ENCODE measurements at places on chromosomes 1 and 21. TPM values are rescaled to one million over a fixed set of nuclear protein-coding genes. Genes with fewer than 3 reads are reported as not detected.

Gene SLAMF1
- total RNA-seq: 1.6 TPM

Gene CDC42BPA
- total RNA-seq: 41.5 TPM

Gene TLR5
- total RNA-seq: 7.0 TPM

Gene IVL
- total RNA-seq: not detected

DNA sequence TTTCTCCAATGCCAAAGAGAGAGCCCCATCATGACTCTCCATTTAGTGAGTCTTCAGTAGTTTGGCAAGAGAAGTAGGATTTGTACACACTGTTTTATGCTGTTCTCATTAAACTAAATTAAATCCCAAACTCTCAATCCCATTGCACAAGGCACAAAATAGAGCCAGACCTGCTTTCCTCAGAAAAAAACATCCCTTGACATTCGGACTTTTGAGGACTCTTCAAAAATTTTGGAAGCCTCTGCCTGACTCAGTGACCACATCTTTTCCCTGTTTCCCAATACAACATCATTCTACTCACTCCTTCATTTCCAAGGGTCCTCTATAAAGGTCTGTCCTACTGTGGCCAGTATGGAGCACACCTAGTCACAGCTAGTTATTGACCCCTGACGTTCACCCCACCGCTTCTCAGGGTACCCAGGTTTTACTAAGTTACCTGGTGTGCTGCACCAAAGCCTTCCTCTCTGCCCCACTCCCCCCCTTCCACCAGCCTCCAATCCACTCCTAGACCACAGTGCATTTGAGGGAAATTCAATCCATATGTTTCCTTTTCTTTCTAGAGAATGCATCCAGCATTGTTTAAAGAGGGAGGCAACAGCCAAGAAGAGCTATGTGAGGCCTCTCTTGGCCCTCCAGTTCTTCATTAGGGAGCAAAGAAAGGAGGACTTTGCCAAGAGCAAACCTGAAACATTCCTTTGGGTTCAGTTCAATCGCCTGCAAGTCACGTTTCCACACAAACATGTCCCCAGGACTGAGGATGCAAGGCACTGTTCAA lies 428.7 kb downstream of the PLPP3 start:
- DNase-seq: no peak

DNA sequence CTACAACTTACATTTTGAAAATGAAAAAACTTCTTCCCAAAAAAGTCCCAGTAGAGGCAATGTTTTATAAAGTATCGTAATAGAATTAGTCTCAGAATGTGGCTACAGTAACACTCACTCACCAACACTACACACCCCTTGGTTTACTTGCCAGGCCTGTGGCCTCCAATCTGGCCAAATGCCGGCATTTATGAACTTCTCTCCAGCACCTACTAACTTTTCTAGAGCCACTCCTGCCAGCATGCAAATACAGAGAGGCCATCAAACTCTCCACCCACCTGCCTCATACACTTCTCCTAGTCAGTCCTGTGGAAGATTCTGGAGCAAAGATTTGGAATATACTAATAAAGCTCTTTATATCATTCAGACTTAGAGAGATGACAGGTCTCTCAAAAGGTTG lies 32.3 kb downstream of the STPG1 start:
- no peak for DNase-seq

DNA sequence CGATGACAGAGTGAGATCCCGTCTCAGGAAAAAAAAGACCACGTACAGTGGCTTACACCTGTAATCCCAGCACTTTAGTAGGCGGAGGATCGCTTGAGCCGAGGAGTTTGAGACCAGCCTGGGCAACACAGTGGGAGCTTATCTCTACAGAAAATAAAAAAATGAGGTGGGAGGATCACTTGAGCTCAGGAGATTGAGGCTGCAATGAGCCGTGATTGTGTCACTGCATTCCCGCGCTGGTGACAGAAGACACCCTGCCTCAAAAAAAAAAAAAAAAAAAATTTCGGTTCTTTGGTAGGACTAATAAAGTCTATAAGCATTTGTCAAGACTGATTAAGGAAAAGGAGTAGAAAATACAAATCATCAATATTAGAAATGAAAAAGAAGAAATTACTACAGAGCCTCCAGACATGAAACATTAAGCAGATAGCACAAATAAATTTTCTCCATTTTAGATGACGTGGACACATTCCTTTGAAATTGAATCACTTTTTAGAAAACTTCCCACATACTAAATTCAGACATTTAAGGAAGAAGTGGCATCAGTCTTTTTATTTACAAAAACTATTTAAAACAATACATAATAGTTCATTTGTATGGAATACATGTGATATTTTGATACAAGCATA lies 30.4 kb downstream of the MORC3 start:
- no peak for DNase-seq

DNA sequence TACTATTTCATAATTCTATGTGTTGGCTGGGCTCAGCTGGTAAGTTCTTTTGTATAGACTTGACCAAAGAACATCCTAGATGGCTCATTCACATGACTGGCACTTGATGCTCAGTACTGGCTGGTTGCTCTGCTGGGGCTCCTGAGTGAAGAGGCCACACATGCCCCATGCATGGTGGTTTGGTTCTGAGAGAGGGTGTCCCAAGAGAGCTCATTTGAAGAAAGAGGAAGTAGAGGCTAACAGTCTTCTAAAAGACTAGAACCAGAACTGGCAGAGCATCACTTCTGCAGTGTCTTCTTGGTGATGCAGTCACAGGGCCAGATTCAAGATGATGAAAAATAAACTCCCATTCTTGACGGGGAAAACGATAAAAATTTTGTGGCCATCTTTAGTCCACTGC lies 5.2 kb upstream of the BACH1 start:
- no peak for DNase-seq

- no peak for DNase-seq
Measured at GRCh38 chr21:41881051-41881450, 1.9 kb upstream of the PRDM15 start.

- no peak for DNase-seq
Measured at GRCh38 chr1:214586621-214587020, 16.4 kb upstream of the CENPF start.

DNA sequence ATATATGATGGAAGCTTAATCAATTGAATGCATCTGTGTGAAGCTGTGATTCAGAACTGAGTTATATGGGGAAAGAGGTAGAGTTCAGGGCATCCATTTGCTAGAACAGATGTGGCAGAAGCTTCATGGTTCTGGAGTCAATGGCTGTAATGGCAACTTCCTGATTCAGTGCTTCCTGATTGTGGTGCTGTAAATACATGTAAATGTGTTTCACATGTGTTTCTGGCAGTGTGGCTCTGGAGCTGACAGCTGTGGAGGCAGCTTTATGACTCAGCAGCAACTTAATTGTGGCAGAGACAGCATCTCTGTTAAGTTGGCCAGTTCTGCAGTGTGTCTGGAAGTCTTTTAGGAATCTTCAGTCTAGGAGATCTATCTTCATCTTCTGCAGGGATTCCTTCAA lies 226.6 kb upstream of the ZRANB2 start:
- no peak for DNase-seq

- DNase-seq: no peak
Measured at GRCh38 chr1:81428998-81429397, 371.7 kb upstream of the ADGRL2 start.

GRCh38 chr1:16038620-16038912 lies 5.0 kb upstream of the CLCNKB start:
- DNase-seq: no peak

DNA sequence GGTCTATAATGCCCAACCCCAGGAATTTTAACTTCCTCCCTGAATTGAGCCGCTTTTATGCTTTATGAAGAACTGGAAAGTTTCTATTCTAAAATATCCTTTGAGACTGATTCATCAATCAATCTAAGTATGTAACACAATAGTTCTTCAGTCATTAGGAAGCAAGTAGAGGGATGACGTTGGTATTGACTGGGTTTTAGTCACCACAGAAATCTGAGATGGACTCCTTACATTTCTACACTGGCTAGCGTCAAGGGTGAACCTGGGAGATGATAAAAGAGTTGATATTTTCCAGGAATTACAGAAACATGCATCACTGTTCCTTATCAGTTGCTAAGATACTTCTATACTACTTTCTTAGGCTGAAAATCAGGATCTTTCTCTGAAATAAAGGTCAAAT lies 308.0 kb downstream of the HMCN1 start:
- no peak for DNase-seq

- DNase-seq: no peak
Measured at GRCh38 chr1:18010408-18010807, 97.2 kb upstream of the IGSF21 start.

GRCh38 chr21:35428489-35428888 lies 379.4 kb upstream of the RUNX1 start:
- no peak for DNase-seq

GRCh38 chr1:93979718-93980319 lies 70.6 kb upstream of the GCLM start:
- DNase-seq: no peak

DNA sequence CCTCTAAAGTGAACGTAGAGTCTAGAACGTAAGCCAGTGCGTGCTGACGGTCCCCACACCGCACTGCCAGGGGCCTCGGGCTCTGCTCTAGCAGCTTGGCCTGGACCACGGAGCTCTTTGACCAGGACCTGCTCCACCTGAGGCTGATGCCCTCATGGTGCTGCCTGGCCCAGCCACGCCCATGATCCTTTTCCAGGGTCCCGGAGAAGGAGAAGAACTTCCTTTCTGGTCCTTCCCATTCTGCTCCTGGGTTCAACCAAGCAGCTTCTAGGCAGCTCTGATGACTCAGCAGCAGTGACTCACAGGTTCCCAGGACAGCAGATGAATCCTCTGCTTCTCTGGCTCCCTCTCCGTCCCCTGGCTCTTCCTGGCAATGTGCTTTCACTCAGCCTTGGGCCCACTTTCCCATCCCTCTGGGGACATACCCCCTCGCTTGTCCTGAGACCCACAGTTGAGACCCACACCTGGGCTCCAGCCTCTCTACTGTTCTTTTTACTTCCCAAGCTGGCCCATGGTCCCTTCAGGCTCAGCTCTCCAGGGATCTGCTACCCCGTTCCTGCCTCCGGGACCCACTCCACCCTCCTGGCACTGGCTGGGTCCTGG lies 246.3 kb upstream of the RAB4A start:
- DNase-seq: peak; percentile 78

Data from omental fat pad (tissue), 4 donors.